ENCODE measurements at places on chromosomes 3 and 15. TPM values are rescaled to one million over a fixed set of nuclear protein-coding genes. Genes with fewer than 3 reads are reported as not detected.

GRCh38 chr3:128081226-128081625 is 29.0 kb downstream of the SEC61A1 start:
- DNase-seq: no peak

DNA sequence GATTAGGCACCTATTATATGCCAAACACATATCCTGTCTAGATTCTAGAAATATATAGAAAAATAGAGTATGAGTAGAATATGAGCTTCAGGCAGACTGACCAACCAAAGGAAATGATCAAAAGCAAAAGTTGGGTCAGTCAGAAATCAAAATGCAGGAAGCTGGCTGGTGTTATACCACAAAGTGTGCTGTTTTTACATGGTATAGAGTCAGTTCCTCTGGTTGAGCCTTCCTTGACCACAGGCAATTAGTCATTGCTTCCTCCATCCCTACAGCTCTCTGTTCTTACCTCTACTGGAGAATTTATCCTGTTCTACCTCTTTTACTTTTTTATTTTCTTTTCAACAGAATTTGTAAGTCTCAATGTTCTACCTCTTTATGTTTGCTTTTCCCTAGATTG is 149.8 kb downstream of the TMCO5A start:
- DNase-seq: no peak

GRCh38 chr3:9951598-9951961 is 628 bp downstream of the PRRT3 start:
- DNase-seq: no peak

DNA sequence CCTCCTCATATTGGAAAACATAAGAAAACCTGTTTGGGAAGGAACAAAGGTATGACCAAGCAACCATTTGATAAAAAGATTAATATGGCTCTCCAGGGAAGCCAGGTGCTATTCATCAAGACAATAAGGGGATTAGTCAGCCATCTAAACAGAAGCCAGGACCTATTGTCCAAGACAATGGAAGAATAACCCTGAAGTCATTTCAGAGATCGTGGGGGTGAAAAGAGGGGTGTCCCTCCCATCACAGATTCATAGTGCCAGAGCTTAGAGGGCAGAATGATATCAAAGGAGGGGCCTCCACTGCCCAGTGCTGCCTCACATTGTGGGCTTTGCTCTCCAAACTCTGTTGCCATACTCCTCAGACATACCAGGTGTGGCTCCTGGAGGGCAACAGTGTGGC is 73.5 kb downstream of the DAPK2 start:
- DNase-seq: no peak

GRCh38 chr15:88894819-88895767 is at the start of gene HAPLN3:
HAPLN3 (minus strand) TSS chr15:88895544; CDS start chr15:88887298, 8,246 bp downstream.
- peak; percentile 89 for DNase-seq

DNA sequence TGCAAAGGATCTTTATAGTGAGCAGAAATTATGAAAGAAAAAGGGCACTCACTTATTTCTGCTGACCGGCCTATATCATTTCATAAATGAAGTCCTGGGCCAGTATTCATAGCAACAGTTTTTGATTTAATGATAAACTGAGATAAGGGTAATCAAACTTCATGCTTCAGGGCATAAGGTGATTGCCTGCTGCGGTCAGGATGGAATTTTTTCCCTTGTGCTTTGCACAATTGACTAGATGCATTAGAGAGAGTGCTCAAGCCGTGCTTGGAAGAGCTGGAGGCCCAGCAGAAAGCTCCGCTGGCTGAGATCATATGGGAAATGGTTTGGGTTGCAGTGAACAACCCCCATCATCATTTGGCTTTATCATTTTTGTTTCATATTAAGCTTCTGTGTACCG is 10.4 kb downstream of the SEMA6D start:
- no peak for DNase-seq

DNA sequence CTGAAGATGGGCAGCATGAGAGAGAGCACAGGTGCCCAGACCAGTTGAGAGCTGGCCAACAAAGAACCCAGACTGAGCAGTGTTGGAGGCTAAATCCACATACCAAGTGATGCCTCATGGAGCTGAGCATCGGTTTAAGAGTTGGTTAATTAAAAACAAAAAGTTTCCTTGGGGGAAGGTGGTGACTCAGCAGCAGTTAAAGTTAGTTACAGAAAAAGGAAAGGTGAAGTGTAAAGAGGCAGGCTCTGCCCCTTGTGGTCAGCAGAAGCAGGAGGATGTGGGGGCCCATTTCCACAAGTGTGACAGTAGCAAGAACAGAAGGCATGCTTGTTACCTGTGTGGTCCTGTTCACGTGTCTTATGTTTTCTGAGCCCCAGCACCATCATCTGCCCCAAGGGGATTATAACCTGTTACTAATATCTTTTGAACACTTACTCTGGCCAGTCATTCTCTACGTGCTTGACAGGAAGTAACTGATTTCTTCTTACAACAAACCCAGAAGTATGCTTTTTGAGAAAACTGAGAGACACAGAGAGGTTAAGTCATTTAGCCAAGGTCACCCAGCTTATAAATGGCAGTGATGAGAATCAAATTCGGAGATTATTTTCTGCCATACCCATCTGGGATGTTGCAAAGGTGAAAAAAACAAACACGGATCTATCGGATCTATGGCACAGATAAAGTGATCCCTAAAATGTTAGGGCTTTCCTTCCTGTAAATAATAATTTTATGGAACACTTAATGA is 91.0 kb downstream of the EPHB1 start:
- no peak for DNase-seq

- no peak for DNase-seq
These were observed 181.5 kb upstream of the LMCD1 start for GRCh38 chr3:8319935-8320634.

DNA sequence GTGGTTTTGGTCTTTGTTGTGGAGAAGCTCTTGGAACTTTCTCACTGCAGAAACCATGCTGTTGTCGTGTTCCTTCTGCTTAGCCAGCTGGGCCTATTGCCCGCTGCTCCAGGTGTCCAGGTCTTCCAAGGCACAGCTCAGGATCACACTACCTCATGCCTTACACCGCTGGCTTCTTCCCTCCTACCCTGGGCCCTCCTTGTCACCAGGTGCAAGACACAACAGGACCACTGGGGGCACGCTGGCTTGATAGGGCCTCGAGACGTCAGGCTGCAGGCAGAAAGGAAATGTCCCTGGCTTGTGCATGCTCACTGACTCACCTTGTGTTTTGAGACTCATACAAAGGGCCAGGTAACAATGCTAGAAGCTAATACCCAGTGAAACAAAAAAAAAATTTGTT is 32.3 kb downstream of the PAQR9 start:
- DNase-seq: no peak

- DNase-seq: no peak
These were observed 38.0 kb upstream of the COPB2 start for GRCh38 chr3:139427283-139428060.

GRCh38 chr15:43748376-43748775 is 2.1 kb downstream of the PDIA3 start:
- no peak for DNase-seq

DNA sequence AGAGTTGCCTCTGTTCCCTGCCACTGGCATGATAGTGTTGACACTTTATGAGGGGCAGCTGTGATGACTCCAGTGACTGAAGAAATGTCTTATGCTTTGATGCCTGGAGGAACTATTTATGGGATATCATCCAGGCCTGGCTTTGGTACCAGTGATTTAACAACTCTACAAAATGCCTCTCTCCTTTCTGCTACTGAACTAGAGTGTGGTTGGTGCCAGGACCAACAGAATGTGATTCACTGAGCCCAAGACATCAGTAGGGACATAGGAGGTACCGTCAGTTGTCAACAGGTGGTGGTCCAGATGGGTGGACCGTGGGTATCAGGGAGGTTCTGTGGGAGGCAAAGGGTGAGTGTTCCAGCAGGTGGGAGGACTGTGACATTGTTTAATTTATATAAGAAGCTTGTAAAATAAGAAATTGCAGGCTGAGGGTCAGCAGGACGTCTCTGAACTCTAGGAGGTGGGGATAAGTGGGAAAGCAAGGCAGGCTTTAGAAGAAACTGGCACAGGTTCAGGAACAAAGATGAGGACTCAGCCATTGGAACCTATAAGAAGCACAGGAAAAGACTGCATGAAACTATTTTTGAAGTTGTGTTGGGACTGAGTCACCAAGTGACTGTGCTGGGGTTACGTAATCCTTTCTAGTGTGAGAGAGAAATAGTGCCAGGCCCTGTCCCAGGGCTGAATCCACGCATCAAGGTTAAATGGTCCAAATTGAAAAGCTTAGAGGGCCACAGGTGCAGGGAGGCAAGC is 28.5 kb upstream of the SLC7A14 start:
- DNase-seq: no peak

DNA sequence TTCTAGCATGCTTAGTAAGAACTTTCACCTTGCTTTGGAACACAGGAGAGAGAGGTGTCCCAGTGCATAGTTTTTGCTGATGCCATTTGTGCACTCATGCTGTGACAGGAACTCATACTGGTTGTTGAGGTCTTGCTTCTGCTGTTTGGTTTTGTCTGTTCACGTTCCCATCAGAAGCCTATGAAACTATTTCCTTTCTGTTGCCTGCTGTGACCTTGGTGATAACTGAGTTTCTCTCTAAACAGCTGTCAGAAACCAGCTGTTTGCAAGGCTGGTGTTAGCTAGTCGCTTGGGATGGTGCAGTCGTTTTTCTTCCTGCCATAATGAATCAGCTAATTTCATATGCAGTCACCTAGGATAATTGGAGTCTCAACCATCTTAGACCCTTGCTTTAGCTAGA is 724.1 kb downstream of the GRM7 start:
- no peak for DNase-seq

- peak; percentile 73 for DNase-seq
These were observed 959 bp downstream of the ZNF592 start for GRCh38 chr15:84749111-84749991.

GRCh38 chr15:78715434-78715833 is 74.4 kb upstream of the CHRNB4 start:
- no peak for DNase-seq

BLM gene
- total RNA-seq: 58.7 TPM

MAGEL2 gene
- total RNA-seq: not detected

ACTRT3 gene
- total RNA-seq: 2.0 TPM

CCDC39 gene
- total RNA-seq: not detected

FSD2 gene
- total RNA-seq: not detected

PTPRG gene
- 0.33 TPM for total RNA-seq

NR1I2 gene
- not detected for total RNA-seq

NCBP2 gene
- 82.8 TPM for total RNA-seq

DPH6 gene
- 13.2 TPM for total RNA-seq

VEPH1 gene
- not detected for total RNA-seq
